ENCODE measurements at places on chromosomes 12 and 14.

DNA sequence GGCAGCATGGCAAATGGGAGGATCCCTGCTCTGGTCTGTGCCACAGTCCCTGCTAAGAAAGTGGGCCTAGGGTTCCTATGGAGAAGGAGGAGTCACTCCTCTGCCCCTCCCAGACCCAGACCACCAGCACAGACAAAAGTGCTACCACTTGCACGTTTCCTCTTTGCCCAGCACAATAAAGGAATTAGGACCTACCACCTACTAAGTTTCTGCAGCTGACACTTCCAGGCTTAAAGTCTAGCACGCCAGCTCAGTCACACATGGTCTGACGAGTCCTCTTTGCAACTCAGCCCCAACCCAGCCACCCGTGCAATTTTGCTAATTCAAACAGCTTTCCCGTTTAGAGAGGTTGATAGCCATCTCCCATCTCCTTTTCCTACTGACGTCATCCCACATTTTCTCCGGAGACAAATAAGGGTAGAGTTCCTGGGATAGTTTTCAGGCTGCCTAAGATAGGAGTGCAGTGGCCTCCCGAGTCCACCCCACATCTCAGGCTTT, 66.2 kb upstream of the PTGR2 start:
- no peak for DNase-seq

DNA sequence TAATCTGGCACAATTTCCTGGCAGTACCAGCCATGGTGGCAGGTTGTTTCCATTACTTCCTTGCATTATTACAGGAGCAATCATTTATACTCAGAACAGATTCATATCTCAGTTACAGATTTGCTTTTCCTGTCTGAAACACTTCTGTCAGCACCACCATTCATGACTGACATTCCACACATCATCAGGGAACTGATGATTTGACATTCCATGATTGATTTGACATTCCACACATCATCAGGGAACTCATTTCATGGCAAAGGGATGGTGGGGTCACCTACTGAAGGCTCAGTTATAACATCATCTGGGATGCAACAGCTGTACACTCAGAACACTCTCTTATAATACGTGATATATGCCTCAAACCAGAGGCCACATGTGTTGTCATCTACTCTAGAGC, 30.9 kb upstream of the RERGL start:
- DNase-seq = no peak

GRCh38 chr12:62789851-62790250, 145.1 kb downstream of the PPM1H start:
- DNase-seq = no peak

- DNase-seq = no peak
Measured at GRCh38 chr12:127680516-127680915, 586.5 kb upstream of the TMEM132C start.
